Large intestine (tissue), 12 donors: ENCODE measurements at places on chromosomes 2 and 18. TPM values are rescaled to one million over a fixed set of nuclear protein-coding genes. Genes with fewer than 3 reads are reported as not detected.

Gene CAPN10
- polyA plus RNA-seq, result 34.9 TPM

Gene FAM237A
- not detected for polyA plus RNA-seq

Gene IL1R2
- polyA plus RNA-seq, result 0.67 TPM

Gene ABCA12
- polyA plus RNA-seq, result 0.06 TPM

Gene LRATD1
- 67.3 TPM for polyA plus RNA-seq

Gene FAM117B
- 12.2 TPM for polyA plus RNA-seq

Gene MAP4K4
- 39.5 TPM for polyA plus RNA-seq

Gene ASB3
- polyA plus RNA-seq, result 11.7 TPM

Gene ITGB6
- polyA plus RNA-seq, result 11.5 TPM

Gene IL1RL1
- 0.46 TPM for polyA plus RNA-seq

Gene SLC4A5
- polyA plus RNA-seq, result 1.5 TPM

Gene CD8B2
- 0.42 TPM for polyA plus RNA-seq

Gene MRO
- 14.6 TPM for polyA plus RNA-seq

Gene ZNF512
- polyA plus RNA-seq, result 36.7 TPM

Gene PPP1CB
- polyA plus RNA-seq, result 178 TPM

Gene SPHKAP
- 0.16 TPM for polyA plus RNA-seq

Gene THAP4
- 35.7 TPM for polyA plus RNA-seq

Gene SDC1
- polyA plus RNA-seq, result 49.7 TPM

Gene NAGK
- polyA plus RNA-seq, result 74.0 TPM

Gene SERPINB11
- polyA plus RNA-seq, result not detected

Gene ALPI
- polyA plus RNA-seq, result 80.6 TPM

Gene ACTG2
- 913 TPM for polyA plus RNA-seq

Gene EPAS1
- polyA plus RNA-seq, result 30.7 TPM

Gene LOXL3
- 3.6 TPM for polyA plus RNA-seq

Gene CSRNP3
- polyA plus RNA-seq, result 4.4 TPM

Gene ADD2
- polyA plus RNA-seq, result 4.0 TPM

Gene PROM2
- polyA plus RNA-seq, result 2.0 TPM

Gene EFR3B
- polyA plus RNA-seq, result 6.2 TPM

Gene RBKS
- 30.4 TPM for polyA plus RNA-seq

Gene C2orf80
- polyA plus RNA-seq, result 0.84 TPM

Gene CHRNA1
- polyA plus RNA-seq, result 0.57 TPM

Gene CD302
- polyA plus RNA-seq, result 42.7 TPM

Gene MYOM1
- polyA plus RNA-seq, result 8.7 TPM

Gene UGT1A6
- polyA plus RNA-seq, result 0.06 TPM

Gene HOXD9
- 0.88 TPM for polyA plus RNA-seq

Gene PSD4
- 21.4 TPM for polyA plus RNA-seq

Gene DSC2
- polyA plus RNA-seq, result 65.2 TPM

Gene MC2R
- polyA plus RNA-seq, result 0.06 TPM

Gene ASAP2
- polyA plus RNA-seq, result 20.0 TPM

Gene ABCB11
- polyA plus RNA-seq, result 5.3 TPM

Gene CHRNG
- 0.21 TPM for polyA plus RNA-seq

Gene TMEM17
- polyA plus RNA-seq, result 4.2 TPM

Gene PTRHD1
- 38.6 TPM for polyA plus RNA-seq

Gene ANKRD30BL
- 0.09 TPM for polyA plus RNA-seq

Gene CNDP1
- polyA plus RNA-seq, result 0.27 TPM

Gene GPATCH11
- polyA plus RNA-seq, result 7.1 TPM

Gene XIRP2
- 0.22 TPM for polyA plus RNA-seq

Gene CRYGC
- not detected for polyA plus RNA-seq

Gene MARCHF4
- 3.2 TPM for polyA plus RNA-seq

Gene PDCD1
- polyA plus RNA-seq, result 0.31 TPM

Gene DUSP28
- polyA plus RNA-seq, result 6.6 TPM

Gene DAPL1
- 1.6 TPM for polyA plus RNA-seq

Gene GPR35
- 118 TPM for polyA plus RNA-seq

Gene POMC
- 4.0 TPM for polyA plus RNA-seq

Gene TANC1
- polyA plus RNA-seq, result 22.6 TPM
